Fibroblast of skin of scalp (primary cell): ENCODE measurements at places on chromosomes 6 and 20.

DNA sequence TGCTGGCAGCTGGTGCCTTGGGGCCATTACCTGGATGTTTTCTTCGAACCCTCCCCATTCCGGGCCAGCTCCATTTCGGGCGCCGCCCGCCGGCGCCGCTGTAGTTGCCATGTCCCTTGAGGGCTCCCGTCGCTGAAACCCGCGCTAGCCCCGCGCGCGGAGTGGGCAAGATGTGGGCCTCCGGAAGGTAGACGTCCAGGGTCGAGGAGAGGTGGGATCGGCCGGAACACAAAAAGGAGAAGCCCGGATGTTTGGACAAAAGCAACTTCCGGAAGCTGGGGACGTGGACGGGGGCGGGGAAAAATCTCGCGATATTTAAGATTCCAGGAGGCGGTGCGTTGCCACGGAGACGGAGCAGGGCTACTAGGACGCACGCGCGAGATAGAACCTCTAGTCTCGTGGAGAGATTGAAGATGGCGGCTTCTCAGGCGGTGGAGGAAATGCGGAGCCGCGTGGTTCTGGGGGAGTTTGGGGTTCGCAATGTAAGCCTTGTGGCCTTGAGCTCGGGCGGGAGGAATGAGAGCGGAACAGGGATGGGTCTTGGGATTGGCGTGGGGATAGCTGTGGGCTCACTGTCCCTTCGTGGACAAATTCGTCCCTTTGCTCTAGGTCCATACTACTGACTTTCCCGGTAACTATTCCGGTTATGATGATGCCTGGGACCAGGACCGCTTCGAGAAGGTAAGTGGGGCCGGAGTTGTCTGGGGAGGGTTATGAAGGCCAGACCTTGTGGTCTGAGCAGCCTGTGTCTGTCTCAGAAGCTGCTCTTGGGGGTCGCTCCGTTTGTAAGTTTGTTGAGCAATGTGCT, at the start of the genes POLR1C and YIPF3:
Gene POLR1C (plus strand): TSS at position 393 of the 808 bp plus-strand sequence. CDS start 21 bp downstream, at position 414.
Gene YIPF3 (minus strand): TSS at position 230 of the 808 bp plus-strand sequence. CDS start 119 bp downstream, at position 111.
- DNase-seq: peak; percentile 98

DNA sequence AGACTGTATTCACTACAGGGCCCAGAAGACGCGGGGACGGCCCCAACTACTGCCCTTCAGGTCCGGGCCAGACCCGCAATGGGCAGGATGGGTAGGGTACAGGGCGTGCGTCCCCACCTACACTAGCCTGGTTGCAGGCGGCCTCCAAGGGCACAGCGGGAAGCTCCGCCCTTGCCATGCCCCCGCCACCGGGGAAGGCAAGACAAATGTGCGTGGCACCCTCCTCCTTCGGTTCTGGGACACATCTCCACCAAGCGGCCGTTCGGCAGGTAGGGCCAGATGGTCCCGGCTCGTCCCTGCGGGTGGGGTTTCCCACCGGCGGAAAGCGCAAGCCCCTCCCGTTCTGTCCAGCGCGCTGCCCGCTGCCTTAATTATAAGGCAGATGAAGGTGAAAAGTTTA, 5.6 kb downstream of the NXT1 start:
- no peak for DNase-seq

DNA sequence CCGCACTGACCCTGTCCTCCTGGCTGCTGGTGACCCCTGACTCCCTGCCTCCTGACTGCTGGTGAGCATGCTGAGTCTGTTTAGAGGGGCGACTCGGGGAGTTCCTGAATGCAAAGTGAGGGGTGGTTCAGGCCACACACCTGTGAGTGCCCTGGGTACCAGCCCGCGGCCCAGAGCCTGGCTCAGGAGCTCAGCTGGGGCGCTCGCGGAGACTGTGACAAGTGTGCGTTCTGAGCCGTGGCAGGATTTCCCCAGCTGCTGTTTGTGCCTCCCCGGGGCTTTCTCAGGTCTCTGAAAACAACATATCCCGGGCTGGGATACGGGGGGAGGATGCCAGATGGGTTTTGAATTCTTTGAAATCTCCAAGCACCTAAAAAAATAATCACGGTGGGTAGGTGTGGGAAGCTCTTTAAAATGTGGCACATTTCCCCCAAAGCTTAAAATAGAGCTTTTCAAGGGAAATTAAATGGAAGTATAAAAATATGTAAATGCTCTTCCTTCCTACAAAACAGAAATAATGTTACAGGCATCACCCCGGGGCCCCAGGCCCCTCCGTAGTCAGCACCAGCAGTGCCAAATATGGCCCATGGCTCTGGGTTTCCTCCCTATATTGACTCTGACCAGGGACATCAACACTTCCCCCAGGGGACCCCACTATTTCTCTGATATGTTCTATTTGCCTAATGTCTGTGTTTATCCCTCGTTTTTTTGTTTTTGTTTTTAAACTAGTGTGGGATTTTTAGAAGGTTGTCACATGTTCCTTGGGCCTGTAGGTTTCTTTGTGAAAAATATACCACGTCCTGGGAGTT, 49.9 kb upstream of the TAGAP start:
- no peak for DNase-seq

GRCh38 chr20:10602221-10602871, 71.5 kb downstream of the JAG1 start:
- no peak for DNase-seq

DNA sequence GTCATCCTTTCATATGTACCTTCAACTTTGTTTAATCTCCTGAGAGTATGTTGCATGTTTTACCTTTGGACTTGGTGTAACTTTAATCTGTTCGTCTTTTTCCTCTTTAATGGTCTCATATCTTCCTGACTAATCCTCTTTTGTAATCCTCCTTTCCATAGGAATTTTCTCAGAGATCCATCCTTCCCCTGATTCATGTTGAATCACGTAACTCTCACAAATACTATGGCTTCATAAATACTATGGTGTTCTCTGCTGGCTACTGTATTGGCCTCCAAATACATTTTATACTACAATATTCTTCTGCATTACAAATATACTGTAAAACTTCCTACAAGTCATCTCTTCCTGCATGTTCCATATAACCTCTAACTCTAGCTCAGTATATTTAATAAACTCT, 317.7 kb upstream of the ADGRB3 start:
- peak; percentile 4 for DNase-seq

DNA sequence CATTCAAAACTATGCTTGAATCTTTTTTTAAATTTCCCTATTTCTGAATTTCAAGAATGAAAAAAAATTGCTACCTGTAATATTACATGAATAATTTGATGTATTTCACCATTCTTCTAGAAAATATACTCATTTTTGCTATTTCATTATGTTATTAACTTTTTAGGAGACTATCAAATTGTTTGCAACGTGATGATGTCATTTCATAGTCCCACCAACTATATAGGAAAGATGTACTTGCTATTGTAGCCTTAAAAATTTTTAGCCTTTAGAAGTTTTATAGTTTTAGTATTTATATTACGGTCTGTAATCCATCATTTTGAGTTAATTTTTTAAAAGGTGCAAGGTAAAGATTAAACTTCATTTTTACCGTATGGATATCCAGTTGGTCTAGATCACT, 81.4 kb upstream of the AHI1 start:
- DNase-seq: no peak

DNA sequence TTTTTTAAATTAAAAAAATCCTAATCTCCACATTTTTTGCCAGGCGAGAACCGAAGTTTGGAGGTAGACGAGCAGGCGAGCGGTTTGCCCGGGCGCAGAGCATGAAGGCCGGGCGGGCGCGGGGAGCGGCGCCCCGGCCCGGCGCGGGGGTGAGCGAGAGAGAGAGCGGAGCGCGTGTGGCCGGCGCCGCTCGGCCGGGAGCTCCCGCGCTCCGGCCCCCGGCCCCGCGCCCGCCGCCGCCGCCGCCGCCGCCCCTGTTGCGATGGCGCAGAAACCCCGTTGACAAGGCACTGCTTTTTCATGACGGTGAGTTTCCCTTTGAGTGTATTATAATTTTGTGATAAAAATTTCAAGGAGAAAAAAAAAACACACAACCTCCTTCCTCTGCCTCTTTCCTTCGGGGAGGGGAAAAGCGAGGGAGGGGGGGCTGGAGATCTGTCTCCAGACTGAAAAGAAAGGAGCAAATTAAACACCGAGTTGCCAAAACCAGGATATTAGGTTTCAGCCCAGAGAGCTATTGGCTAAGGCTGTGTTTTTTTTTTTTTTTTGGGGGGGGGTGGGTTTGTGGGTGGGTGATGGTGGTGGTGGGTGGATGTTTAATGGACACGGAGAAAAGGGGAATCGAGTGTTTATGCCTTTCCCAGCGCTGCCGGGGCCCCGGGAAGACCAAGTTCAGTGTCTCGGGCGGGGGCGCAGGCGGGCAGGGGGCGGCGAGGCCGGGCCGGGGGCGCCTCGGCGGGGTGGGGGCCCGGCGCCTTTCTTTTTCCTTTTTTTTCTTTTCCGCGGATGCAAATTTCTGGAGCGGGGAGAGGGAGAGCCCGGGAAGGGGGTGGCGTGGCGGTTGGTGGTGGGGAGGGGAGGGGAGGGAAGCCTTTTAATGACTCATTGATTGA, at the start of gene BICRAL:
Gene BICRAL (plus strand): TSS at position 257 of the 893 bp plus-strand sequence. CDS start 39,971 bp downstream, outside the sequence.
- peak; percentile 91 for DNase-seq

DNA sequence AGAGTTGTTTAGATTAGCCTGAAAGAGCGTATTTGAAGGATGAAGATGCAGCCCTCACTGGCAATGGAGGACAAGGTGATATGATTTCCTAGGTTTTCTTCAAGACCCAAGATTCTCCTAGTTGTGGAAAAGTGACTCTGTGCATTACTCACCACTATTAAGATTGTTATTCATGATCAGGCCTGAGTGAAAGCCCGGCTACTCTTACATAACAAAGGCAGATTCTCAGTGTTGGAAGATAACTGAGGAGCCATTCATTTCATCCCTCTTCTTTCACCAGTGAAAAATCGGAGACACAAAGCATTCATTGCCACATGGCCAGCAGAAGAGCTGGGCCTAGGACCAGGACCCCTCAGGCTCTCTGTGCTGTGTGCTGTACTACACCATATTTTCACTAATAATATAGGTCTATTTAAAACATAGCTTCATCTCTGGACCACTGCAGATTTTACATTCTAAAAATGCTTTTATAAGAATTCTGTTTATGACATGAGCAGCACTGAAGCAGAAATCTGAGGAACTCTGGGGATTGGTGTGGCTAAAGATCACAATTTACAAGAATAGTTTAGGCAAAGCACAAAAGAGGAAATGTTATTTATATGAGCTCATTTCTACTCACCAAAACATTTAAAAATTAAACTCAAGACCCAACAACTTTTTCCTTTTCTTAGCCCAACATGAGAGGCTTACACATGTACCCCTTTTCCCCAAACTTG, 181.9 kb upstream of the CCN2 start:
- peak; percentile 68 for DNase-seq
